ENCODE measurements at places on chromosomes 11 and 22.

GRCh38 chr11:2149864-2150847 is 10.9 kb downstream of the INS start:
- DNase-seq: peak; percentile 68

DNA sequence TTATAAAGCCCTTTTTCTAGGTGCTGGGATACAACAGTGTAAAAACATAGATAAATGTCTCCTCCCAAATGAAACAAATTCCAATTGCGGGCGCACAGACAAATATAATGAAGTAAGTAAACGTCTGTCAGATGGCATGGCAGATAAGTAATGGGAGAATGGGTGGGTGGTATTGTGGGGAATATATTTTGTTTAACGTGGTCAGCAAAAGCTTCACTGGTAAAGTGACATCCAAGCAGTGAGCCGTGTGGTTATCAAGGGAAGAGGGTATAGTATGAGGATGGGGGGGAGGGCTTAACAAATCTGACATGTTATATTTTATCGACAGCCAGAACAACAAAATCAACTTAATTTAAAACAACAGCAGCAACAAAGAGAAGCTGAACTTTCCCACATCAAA is 1.2 kb downstream of the SVIP start:
- DNase-seq: peak; percentile 50

DNA sequence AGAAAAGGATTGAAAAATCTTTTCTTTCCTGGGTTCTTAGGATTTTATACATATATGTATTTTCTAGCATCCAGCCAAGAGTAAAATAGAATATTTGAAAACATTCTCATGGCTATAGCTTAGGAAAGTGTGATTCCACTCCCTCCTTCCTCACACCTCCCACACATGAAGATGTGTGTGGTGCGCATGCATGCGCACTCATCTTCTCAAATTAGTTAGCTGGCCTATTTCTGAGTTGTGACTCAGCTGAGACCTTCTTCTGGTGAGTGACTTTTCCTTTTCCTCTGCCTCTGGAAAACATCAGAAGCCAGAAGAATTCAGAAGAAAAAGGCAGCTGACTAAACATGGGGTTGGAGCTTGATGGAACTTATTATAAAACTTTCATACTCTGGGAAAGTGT is 149.8 kb downstream of the OR4C45 start:
- DNase-seq: no peak

DNA sequence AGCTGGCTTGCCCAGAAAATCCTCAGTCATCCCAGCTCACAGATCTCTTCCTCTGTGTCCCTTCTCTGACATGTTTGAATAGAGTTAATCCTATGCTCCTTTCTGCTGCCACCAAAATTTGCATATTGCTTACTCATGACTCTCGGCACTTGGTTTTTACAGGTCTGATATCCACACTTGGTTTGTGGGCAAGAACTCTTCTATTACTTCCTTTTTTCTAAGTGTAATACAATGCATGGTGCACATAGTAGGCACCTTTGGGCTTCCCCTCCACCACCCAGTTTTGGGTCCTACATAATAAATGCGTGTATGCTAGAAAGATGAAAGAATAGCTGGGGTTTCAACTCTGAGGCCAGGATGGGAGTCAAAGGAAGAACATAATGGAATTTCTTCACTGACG is 69.7 kb upstream of the GRK3 start:
- DNase-seq: peak; percentile 62

DNA sequence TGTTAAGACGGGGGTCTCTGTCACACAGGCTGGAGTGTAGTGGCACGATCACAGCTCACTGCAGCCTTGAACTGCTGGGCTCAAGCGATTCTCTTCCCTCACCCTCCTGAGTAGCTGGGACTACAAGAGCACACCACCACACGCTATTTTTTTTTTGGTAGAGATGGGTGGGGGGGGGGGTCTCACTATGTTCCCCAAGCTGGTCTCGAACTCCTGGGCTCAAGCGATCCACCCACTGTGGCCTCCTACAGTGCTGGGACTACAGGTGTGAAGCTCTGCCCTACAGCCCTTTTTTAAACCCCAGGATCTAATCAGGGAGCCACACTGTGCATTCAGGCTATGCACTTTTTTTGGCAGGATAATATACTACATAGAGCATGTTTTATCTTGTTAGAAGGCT is 1.4 kb upstream of the DHCR7 start:
- peak; percentile 14 for DNase-seq

GRCh38 chr11:2432171-2432621 is 12.1 kb downstream of the TRPM5 start:
- no peak for DNase-seq

- no peak for DNase-seq
These were observed 38.8 kb downstream of the CLDN25 start for GRCh38 chr11:113818426-113818825.

DNA sequence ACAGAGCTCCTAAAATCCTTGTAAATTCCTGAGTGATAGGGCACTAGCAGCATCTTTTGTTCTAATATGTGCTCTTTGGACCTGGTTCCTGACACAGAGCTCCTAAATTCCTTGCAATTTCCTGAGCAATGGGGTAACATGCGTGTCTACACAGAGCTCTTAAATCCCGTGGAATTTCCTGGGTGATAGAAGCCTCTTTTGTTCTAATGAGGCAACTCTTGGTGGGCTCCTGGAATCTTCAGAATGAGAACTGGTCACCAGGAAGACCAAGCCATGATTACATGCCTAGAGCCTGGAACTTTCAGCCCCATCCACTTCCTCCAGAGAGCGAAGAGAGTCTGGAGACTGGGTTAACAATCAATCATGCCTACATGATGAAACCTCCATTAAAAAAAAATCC is 19.0 kb downstream of the RSF1 start:
- no peak for DNase-seq

DNA sequence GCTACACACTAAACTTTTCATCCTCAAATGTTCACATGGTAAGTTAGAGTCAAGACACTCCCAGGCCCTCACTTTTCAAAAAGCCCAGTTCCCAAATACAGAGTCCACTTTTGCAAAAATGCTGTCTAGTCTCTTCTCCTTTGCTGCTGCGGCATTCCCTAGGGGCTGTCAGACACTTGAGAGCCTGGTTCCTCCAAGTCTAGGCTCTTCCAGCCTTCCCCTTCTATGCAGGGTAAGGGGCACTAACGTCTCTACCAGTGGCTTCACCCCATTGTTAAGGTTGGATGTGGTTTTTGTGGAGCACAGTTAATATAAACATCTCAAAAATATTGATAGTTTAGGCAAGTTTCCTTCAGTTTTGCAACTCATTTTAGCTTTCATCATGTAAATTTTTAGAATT is 181.5 kb downstream of the KIF18A start:
- DNase-seq: no peak

- DNase-seq: no peak
These were observed 73.2 kb downstream of the GGTLC2 start for GRCh38 chr22:22717664-22718063.

DNA sequence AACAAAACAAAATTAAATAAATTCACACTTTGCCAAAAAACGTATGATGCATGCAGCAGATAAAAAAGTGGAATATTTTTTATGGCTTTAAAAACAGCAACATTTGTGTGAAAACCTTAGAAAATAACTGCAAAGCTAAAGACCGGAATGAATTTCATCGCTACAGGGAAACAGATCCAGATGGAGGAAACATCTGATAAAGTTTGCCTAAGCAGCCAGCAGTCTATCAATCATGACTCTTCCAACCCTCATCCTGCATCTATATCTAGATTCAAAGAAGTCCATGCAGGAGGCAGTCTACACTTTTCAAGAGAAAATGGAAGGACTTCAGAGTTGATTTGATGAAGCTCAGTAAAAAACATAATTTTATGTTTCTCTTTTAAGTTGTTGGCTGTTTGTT is 126.8 kb downstream of the SWAP70 start:
- no peak for DNase-seq

DNA sequence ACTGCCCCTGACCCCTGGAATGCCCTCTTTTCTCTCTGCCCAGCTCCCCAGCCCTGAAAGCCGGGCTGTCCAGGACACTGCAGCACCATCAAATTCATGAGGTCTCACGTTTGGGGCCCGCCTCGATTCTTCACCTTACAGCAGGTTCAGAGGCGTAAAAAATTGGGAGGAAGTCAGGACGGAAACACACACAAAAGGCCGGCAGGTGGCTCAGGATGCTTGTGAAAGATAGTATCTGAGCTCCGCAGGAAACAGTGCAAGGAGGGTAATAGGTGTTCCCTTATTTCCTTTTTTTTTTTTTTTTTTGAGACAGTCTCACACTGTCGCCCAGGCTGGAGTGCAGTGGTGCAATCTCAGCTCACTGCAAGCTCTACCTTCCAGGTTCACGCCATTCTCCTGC is 4.1 kb downstream of the RFPL2 start:
- no peak for DNase-seq

- no peak for DNase-seq
These were observed 10.1 kb downstream of the TEAD1 start for GRCh38 chr11:12684315-12684714.

- no peak for DNase-seq
These were observed 73.1 kb upstream of the ARHGAP32 start for GRCh38 chr11:129265125-129265788.

DNA sequence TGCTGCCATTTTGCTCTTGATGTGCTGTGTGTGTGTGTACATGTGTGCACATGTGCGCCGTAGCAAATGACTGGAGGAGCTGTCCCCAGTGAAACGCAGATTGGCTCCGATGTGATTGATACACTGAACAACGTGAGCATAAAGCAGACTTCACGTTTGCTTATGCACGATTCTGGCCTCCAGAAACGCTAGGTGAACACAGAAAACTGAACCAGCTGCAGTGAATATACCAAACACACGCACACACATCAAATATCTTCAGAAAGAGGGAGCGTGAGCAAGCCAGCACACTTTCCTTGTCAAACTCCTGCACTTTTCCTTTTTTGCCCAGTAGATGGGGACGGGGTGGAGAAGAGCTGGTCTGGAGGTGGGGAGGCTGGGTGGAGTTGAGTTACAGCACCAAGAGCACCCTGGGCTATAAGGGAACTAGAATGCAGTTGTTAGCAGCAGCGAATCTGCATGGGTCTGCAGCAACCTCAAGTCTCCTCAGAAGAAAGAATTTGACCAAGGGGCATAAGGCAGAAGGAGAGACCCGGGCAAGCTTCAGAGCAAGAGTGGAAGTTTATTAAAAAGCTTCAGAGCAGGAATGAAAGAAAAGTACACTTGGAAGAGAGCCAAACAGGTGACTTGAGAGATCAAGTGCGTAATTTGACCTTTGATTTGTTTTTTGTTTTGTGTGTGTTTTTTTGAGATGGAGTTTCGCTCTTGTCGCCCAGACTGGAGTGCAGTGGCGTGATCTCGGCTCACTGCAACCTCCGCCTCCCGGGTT is 77.8 kb upstream of the CADM1 start:
- peak; percentile 90 for DNase-seq

DNA sequence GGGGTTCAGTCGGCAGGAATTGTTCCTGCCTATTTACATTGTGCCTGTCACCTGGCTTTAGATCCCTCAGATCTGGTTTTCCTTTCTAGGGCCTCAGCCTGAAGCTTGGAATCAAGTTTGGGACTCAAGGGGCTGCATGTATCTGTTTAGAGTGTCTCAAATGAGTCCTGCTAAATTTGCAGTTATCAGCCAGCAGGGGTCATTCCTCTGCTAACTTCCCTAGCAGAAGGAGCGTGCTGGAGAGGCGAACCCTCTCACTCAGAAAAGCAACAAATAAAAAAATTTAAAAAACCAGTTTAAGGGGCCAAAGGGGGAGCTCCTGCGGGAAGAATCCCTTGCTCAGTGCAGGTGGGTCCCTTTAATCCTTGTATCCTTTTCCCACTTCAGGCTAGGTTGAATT is 1220.2 kb downstream of the JRKL start:
- DNase-seq: peak; percentile 59

All from NCI-H526 (cell line).